GM12891 (cell line): ENCODE measurements at places on chromosomes 7 and 10.

DNA sequence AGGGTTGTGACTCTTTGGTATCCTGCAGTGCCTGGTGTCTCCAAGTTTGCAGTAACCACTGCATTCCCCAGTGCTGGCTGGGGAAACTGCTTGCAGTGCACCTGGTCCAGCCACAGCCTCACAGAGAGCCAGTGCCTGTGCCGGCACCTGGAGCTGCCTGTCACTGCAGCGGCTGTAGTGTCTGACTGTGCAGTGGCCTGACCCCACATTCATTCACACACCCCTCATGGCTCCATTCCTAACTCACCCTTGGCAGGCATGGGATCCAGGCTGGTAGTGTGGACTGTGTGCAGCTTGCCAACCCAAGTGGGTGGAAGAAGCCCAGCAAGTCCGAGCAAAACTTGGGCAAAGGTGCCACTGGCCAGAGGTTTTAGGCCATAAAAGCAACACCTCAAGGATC is 3.7 kb upstream of the CYP3A43 start:
- no peak for DNase-seq

DNA sequence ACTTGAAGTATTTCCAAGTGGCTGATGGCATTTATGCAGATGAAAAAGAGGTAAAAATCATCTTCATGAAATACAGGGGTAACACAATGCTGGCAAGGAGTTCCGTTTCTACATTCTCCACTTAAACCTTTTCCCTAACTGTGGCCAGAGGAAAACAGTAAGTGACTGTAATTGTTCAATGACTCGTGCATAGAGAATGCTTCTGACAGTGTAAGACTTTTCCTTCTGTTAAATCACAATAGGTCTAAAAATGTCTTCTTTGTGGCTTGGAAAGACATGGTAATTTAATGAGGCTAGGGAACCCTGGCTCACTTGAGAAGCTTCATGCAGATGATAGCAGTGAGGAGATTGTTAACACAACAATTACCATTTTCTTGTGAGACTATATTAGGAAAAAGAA is 50.3 kb upstream of the RSU1 start:
- no peak for DNase-seq

- no peak for DNase-seq
These were observed 51.5 kb downstream of the WDR37 start for GRCh38 chr10:1107679-1108078.

DNA sequence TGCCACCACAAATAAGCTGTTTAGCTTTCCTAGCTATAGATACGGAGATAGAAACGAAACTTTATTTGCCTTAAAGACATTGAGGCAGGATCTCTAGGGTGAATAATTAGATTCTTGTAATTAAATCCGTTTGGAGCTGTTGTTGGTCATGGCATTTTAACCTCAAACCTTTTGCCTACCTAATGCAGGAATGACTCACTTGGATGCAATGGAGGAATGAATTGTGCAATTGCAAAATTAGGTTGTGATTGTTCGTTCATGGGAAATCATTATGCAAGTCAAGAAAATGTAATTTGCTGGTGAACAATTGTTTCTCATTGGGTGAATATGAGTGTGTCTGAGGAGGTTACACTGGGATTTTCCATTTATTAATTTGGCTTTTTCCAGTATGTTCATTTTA is 703.5 kb downstream of the GATA3 start:
- no peak for DNase-seq

DNA sequence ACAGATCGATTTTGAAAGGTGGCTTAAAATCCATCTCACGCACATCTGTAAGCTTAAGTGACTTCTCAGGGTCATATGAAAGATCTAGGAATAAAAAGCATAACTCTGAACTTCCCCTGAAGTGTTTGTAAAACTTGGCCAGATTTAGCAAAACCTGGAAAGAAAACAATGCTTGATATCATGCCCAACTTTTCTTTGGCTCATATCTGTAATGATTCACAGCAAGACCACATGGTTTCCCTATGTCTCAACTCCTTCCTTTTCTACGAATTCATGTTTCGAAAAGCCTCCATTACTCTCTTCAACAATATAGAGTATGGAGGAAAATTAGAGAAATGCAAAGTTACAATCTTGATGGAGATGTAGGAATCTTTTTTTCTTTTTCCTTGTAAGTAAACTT is 20.1 kb upstream of the CABCOCO1 start:
- DNase-seq = no peak

- no peak for DNase-seq
These were observed 93.8 kb upstream of the MTPN start for GRCh38 chr7:136070736-136071505.

DNA sequence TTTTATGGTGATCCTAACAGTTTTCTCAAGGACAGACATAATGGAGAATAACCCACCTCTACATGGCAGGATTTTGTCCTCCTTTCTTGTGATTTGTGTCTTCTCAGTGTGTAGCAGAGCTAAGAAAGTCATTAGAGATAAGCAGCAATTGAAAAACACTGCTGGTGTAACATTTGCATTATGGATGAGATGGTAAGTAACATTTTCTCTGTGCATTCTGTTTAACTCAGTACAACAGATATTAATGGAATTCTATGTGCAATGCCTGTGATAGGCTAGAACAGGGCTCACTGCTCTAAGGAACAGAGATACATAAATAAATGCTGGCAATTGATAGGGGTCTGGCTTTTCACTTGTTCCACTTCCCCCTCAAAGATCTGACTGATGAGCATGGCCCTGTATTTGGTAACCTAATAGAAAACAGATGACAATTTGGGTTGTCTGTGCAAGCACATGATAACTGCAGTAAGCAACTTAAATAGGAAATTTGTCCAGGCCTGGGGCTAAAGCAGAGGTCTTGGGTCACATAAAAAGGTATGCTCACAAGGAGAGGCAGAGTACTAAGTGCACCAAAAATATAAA is 560.3 kb upstream of the POM121L12 start:
- DNase-seq = no peak

GRCh38 chr7:131721660-131722059 is 165.2 kb upstream of the PODXL start:
- no peak for DNase-seq

DNA sequence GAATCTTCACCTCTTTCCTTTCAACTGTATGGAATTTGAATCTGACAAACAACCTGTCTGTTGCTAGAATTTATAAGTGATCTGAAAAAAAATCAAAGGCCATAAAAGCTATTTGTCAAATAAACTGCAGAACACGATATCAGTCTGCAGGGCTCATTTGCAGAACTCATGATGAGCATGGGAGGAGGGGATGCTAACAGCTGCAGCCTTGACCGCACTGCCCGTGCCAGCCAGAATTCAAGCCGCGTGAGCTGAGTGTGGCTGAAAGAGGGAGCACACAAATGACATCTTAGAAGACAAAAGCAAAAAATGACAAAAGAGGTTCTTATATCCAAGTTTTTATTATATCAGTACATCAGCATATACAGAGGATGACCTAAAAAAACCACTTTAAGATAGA is 15.7 kb downstream of the LRRTM3 start:
- no peak for DNase-seq

- no peak for DNase-seq
These were observed 70.8 kb downstream of the CREB5 start for GRCh38 chr7:28483112-28483511.

DNA sequence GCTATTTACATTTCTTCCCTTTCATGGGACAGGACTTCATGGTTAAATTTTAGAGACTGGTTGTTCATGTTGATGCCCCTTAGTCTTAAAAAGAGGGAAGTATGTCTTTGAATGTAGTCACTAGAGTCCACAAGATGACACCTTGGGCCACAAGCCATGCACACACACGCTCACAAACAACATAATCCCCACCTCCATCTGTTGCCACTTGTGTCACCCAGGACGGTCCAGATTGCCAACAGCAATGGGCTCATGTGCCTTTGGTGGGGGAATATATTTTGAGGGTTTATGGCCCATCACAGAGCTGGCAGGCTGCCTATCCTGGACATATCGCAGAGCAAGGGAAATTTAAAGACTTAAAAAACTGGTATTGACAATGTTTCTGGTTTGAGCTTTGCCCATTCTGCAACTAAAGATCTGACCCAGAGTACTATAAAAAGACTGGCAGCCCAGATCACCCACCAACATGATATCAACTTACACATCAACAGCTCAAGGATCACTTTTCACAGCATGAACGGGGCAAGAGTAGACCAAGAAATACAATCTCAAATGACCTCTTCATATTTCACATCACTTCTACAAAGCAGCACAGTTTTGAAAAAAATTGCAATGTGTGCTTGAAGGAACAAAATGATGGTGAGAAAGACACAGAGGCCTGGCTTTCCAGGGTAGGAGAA is 50.5 kb downstream of the STRA8 start:
- no peak for DNase-seq

DNA sequence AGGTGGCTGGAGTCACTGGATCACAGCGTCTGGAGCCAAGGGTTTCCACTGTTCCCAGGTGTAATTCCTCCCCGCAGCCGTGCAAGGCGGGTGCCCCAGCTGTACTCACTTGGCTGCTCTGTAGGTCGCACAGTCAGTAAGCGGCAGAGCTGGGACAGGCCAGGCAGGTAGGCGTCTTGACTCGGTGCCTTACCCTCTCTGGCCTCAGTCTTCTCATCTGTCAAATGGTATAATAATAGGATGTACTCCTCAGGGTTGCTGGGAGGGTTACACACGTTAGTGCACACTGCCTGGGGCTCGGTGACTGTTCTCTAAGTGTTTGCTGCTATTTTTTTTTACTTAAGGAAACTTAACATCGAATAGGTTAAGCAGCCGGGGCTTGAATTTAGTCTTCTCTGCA is 27.0 kb downstream of the MYL10 start:
- DNase-seq = no peak

DNA sequence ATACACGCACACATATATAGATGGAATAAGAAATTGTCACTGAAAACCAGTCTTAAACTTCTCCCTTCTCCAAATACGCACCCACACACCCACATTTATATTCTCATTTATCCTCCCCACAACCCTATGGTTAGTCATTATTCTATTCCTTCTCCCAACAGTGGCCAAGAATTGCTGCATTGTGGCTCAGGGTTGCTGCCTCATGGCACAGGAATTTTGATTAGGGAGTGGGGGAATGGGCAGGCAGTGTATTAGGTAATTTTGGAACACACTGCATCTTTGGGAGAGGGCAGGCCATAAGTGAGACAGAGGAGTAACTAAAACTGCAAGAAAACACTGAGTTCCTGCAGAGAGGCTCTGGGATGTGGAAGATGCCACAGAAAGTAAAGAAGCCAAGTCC is 35.7 kb downstream of the NAPEPLD start:
- no peak for DNase-seq

DNA sequence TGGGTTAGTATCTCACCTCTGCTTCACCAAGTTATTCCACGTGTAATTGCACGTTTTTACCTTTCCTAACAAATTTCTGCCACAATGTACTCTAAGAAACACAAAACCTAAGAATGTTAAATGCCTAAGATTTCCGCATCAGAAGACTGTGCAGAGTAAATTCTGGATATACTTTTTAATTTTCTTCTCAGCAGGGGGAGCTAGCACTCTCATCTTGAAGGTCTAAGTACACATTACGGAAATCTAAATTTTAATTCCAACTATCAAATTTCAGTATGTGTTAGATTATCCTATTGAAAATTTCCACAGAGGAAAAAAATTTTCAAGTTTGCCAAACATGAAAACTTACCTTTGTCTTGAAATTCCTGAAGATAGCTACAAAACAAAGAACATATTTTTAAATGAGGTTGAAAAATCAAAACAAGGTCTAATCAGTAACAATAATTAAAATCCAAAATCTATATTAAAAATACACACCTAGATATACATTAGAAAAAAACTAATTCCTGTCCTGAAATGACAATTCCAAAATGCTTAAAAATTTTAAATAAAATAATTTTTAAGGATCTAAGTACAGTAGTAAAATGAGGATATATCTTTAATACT is 10.5 kb downstream of the SKAP2 start:
- DNase-seq = no peak

DNA sequence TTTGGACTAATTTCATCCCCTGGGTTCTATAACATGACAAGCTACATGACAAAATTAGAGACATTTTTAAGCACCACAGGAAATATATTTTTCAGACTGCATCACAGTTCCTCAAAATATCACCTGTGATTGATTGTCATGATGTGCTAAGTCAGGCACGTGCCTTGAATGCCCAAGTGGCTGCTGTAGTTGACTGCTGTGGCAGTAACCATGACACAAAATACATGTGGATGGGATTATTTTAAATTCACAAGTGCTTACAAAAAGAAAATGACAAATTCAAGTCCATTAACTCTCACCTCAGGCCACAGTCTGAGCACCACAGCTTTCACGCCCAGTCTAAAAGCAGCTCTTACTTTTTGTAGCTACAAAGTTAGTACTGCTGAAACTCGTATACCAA is 45.5 kb downstream of the TNPO3 start:
- DNase-seq = no peak

- no peak for DNase-seq
These were observed 2.6 kb downstream of the STOX1 start for GRCh38 chr10:68829952-68830351.

- DNase-seq = no peak
These were observed 79.9 kb downstream of the ZMIZ1 start for GRCh38 chr10:79148452-79149344.

DNA sequence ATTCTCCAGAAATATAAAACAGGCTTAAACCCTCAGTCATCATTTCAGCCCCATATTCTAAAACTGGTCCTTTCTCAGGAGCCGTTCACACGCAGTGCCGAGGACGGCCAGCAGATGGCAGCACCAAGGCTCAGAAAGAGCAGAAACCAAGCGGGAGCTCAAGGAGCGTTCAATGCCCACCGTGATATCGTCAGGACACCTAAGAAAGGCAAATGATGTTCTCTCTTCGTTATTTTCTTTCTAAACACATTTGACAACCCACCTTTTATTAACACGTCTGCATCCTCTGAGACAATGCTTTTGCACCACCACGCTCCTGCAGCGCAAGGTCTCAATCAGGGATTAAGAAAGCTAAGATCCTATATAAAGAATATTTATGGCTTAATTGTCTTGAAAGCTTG is 45.7 kb upstream of the RBM33 start:
- peak; percentile 65 for DNase-seq

DNA sequence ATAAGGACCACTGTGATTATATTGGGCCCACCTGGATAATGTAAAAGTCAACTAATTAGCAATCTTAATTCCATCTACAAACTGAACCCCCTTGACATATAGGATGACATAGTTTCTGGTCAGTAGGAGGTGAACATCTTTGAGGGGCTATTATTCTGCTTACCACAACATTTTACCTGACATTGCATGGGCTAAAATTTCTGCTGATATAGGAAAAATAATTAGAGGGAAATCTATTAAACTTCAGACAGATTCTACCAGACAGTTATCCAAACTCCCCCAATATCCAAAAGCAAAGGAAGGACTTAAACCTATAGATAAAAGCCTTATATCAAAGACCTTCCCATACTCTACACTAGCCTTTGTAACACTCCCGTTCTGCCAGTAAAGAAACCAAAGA is 443.6 kb downstream of the GRM8 start:
- DNase-seq = no peak

- no peak for DNase-seq
These were observed 202.0 kb upstream of the LRRTM3 start for GRCh38 chr10:66723608-66724400.
